ENCODE measurements at places on chromosomes 1 and 21. TPM values are rescaled to one million over a fixed set of nuclear protein-coding genes. Genes with fewer than 3 reads are reported as not detected.
A peak's percentile ranks its signal among the peaks of the same experiment; 100 is the strongest.

DNA sequence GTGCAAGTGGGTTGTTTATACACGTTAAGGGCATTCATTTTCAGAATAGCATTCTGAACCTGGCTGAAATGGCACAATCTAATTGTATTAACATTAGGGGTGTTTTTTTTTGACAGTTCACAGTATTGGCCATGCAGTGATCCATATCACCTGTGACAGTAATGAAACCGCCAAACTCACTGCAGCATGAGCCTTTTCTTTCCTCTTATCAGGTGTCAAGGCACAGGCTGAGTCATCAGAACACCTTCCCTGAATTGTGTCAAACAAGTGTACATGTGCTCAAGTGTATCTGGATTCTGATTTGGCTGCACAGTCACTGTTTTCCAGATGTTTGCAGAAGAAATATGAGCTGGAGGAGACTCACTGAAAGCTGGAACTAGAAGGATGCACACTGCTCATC lies 47.7 kb upstream of the C8B start:
- no peak for DNase-seq

ANKRD13C gene
- total RNA-seq = 19.8 TPM

DNA sequence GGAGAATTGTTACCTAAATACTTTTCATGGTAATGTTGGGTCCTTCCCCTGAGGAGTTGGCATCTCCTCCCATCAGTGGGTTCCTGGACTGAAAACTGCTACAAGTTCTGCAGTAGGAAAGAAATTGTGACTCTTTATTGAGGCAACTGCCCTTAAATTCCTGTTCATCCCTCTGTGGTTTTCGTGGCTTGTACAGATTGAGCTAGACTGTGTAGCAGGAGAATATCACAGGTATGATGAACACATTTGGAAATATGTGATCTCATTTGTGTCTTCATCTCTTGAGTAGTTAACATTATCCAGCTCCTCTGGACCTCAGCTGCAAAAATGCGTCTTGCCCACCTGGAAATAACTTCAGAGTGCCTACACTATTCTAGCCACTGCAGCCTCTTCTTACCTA lies 390.6 kb downstream of the PTPRC start:
- peak; percentile 50 for DNase-seq

DNA sequence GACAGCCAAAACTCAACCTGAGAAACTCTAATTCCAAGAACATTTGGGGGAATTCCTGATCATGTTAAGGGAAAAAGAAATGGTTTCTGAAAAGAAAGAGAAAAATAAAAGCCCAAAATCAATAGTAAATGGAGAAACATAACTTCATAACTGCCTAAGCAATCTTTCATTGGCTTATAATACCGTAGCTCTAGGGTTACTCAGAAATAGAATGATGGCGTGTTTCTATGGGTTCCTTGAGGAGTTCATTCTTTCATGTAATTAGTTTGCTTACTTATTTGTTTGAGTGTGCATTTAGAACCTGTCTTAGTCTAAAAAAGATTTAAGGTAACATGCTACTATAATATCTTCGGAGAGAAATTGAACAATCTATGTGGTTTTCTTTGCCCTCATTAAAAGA lies 37.5 kb upstream of the FBXO28 start:
- DNase-seq = no peak

DNA sequence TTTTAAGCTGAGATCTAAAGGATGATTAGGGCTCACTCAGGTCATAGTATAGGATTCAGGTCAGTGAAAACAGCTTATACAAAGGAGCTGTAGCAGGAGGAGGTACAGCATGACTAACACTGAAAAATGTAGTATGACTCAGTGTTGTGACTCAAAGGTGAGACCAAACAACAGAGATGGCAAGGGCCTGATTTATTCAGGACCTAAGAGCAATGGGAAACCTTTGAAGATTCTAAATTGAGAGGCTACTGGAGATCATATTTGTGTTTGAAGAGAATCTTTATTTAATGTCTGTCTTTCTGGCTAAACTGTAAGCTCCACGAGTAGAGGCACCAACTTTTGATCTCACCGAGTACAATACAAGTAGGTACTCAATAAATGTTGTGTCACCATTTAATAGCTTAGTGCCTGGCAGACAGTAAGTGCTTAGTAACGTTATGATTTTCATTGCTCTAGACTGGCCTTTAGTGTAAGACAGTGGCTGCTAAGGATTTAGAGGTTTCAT lies 43.5 kb downstream of the PRKAA2 start:
- DNase-seq = peak; percentile 57

DCLRE1B gene
- total RNA-seq = 5.7 TPM

GRCh38 chr1:111887385-111887784 lies 102.1 kb downstream of the KCND3 start:
- DNase-seq = no peak

- DNase-seq = no peak
Observed at GRCh38 chr1:36664571-36665287, 182.0 kb upstream of the CSF3R start.

DNA sequence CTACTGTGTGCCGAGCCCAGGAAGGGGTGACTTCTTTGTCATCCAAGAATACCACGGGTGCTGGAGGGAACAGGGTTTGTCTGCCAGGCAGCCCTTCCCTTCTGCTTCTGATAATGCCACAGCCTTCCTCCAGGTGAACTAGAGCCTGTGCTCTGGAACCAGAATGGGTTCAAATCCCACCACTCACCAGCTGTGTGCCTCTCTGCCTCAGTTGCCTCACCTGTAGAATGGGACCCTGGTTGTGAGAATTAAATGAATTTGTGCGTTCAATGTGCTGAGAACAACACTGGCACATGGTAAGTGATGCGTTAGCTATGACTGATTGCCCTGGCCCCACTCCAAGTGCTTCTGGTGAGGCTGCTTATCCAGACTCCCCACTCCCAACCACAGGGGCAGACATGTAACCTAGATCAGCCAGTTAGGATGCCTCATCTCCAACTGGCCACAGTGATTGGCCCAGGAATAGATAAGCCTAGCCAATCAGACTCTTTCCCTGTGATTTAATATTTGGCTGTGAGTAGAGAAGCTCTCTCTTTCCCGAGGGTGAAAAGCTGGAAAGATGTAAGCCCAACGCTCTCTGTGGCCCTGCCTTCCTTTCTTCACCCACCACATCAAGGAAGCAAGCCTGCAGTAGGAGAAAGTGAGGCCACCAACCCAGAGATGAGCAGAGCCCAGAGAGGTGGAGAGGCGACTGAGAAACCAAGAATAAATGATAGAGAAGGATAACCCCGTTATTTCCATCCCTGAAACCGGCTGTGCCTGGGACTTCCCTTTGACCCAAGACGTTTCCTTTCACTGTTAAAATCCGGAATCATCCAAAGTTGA lies 20.8 kb upstream of the LAPTM5 start:
- DNase-seq = peak; percentile 68

GRCh38 chr1:10759413-10760200 lies 36.8 kb downstream of the CASZ1 start:
- DNase-seq = no peak

GRCh38 chr1:22978299-22978698 lies 5.6 kb upstream of the LACTBL1 start:
- DNase-seq = peak; percentile 12

PGBD5 gene
- total RNA-seq = not detected

- peak; percentile 70 for DNase-seq
Observed at GRCh38 chr1:12658531-12659453, 14.9 kb downstream of the AADACL4 start.

HOOK1 gene
- not detected for total RNA-seq

GRCh38 chr1:155120253-155120652 lies 7.4 kb upstream of the EFNA1 start:
- no peak for DNase-seq

ZNF644 gene
- total RNA-seq = 30.4 TPM
